ENCODE measurements at places on chromosomes 1 and 21.

DNA sequence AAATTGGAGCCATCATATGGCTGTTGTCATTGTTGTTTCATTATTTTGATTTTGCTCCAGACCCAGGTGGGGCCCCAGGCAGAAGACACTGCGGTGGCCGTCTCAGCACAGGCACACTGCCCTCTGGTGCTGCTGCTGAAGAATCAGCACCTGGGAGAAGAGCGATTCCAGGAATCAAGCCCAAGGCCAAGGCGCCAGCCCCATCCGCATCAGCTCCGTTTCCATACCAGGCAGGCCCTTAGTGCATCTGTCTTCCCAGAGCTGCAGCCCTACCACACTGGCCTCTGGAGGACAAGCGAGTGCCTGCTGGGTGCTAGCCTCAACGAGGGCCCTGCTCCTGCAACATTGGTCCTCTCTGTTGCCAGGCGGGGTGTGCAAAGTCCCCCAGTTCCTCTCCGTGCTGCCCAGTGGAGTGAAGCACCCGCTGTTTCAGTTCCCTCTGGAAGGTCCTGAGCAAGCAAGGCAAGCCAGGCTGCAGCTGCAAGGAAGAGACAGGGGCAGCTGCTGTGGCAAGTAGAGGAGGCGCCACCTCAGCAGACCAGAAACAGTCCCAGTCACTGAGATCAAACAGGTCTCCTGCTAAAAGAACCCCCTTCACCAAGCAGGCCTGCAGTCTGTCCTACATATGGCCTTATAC, 5.2 kb downstream of the GRIK3 start:
- DNase-seq: no peak

DNA sequence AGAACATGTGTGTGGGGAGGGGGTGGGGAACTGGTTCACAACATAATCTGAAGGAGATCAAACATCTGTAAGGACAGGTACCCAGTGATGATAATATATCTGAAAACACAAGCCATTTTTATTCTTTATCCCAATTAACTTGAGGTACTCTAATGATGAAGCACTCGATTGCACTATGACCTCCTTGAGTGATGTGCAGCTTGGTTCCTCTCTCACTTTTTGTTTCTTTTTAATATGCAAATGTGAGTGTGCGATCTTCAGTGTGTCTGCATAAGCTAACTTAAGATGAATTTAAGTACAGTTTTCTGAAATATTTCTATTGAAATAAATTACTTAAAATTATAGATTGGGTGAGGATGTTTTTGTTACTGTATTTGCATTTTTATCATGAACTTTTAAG, 50.6 kb upstream of the ANGPTL1 start:
- DNase-seq: no peak

- DNase-seq: no peak
These were observed 7.9 kb downstream of the ACOT7 start for GRCh38 chr1:6385488-6386191.

GRCh38 chr21:29146726-29147125, 16.3 kb downstream of the MAP3K7CL start:
- no peak for DNase-seq

- DNase-seq: no peak
These were observed 264.4 kb downstream of the NTNG1 start for GRCh38 chr1:107405236-107405635.

- no peak for DNase-seq
These were observed 330.9 kb upstream of the VAMP3 start for GRCh38 chr1:7440154-7440553.

DNA sequence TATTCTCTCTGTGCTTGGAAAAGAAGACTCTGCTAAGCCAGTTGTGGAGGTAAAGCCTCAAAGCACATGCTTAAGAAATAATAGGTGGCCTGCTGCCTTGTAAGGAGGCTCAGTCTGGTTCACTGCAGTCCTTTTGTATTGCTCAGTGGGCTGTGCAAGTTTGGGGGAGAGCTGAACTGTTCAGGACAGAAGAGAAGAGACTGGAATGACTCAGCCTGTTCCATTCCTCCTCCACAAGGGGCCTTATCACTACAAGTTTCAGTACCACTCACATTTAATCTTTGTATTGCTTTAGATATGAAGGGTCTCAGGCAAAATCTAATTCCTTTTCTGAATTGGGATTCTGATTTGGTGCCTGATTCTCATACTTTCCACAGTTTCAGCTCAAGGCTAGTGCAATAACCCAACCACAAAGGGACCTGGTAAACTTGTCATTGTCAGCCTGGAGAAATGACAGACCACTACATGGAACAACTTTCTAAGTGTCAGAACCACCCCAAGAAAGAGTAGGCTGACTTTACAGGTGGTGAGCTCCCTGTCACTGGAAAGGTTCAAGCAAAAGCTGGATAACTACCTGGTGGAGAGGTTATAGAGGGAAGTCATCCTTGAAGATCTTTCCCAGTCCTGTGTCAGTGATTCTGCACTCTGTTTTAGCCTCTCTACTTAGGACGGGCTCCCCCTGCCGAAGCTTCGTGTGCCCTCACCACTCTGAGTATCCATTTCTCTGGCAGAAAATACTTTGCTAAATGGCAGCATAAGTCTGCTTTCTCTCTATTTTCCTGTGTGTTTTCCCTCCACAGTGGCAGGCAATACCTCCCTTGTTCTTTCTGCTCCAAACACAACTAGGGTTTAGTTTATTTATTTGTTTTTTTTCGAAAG, 162.9 kb upstream of the GJB5 start:
- DNase-seq: no peak

GRCh38 chr1:15088281-15088971, 65.1 kb upstream of the TMEM51 start:
- peak; percentile 10 for DNase-seq

GRCh38 chr1:91245435-91245834, 159.2 kb downstream of the HFM1 start:
- DNase-seq: no peak

DNA sequence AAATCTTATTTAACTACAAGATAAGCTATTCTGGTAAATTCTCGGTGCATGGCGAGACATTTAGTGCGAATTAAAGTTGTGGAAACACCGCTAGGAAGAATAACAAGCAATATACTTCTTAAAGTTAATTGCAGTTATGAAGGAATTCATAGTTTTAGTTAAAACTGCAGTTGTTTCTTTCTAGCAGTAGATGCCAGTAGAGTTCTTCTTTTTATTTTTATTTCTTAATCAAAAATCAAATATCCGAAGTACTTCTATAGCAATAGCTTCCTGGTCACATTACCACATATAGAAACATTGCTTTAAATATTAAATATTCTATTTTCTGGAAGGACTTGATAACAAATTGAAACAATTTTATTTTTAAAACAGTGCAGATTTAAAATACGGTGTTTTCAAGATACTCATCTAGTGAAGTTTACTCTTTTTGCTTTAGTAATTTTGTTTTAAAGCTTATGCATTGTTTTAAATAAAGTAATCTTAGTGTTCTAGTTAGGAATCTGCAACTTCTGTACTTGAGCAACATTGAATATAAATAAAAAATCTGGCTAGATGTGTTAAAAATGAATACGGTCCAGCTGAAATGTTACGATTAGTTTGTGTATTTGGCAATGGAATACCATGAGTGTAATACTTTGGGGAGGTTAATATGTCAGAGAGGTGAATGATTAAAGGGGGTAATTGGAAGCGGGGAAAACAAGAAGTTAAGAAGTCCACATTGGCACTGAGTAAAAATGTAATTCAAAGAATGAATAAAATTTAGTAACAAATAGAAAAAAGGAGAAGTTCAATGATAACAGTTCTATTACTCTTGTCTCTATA, 2.7 kb upstream of the PRKACB start:
- no peak for DNase-seq
